WTC11 (cell line): ENCODE measurements at places on chromosomes 5 and 9. TPM values are rescaled to one million over a fixed set of nuclear protein-coding genes. Genes with fewer than 3 reads are reported as not detected.
A peak's percentile ranks its signal among the peaks of the same experiment; 100 is the strongest.

DAP gene
- total RNA-seq, result 46.7 to 47.7 TPM (median 47.5 TPM) in 3 replicates

STING1 gene
- 0.37 to 1.6 TPM (median 0.64 TPM) in 3 replicates for total RNA-seq

MYO10 gene
- total RNA-seq, result 89.8 to 90.8 TPM (median 90.7 TPM) in 3 replicates

NSG2 gene
- total RNA-seq, result 0.14 TPM in 1 of 3 replicates, not detected in the others

PSAT1 gene
- total RNA-seq, result 169 to 240 TPM (median 173 TPM) in 3 replicates

WNT8A gene
- total RNA-seq, result 0.16 TPM in 1 of 3 replicates, not detected in the others

- no peak for DNase-seq
These were observed 58.4 kb downstream of the SLC1A3 start for GRCh38 chr5:36664766-36665165.

DNA sequence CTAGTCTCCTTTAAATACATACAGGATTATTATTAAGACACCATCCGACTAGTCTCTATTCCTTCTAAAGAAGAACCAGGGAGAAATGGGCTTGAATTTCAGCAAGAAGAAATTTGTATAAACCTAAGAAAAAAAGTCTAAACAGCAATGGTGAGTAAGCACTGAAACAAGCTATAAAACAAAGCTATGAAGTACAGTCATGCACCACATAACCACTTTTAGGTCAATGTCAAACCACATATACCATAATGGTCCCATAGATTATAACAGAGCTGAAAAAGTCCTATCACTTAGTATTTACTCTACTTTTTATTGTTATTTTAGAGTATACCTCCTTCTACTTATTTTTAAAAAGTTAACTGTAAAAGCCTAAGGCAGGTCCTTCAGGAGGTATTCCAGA, 102.0 kb upstream of the NFIB start:
- no peak for DNase-seq

- DNase-seq, result no peak
These were observed 204.5 kb downstream of the MCTP1 start for GRCh38 chr5:95080441-95080840.

GRCh38 chr5:168263121-168263520, 28.3 kb upstream of the WWC1 start:
- no peak for DNase-seq

- peak; percentile 82 for DNase-seq
These were observed 368.4 kb upstream of the CCNH start for GRCh38 chr5:87780831-87781760.

GRCh38 chr9:126347911-126348760, 21.5 kb downstream of the MVB12B start:
- no peak for DNase-seq

DNA sequence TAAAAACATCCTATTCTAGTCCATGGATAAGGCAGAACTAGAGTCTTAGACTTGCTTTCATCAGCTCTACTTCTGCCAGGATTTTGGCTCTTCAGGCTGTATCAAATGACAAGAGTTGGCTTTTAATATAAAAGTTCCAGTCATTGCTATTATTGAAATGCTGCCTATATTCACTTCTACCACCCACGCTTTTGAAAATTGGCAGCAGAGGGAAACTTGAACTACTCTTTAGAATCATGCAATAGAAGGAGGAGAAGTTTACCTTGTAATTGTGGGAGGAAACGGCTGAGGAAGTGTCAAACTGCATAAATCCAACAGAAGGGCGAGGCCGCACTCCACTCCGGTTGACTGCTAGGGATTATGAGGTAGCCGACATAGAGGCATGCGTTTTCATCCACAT, 122.6 kb upstream of the BASP1 start:
- DNase-seq, result no peak

DNA sequence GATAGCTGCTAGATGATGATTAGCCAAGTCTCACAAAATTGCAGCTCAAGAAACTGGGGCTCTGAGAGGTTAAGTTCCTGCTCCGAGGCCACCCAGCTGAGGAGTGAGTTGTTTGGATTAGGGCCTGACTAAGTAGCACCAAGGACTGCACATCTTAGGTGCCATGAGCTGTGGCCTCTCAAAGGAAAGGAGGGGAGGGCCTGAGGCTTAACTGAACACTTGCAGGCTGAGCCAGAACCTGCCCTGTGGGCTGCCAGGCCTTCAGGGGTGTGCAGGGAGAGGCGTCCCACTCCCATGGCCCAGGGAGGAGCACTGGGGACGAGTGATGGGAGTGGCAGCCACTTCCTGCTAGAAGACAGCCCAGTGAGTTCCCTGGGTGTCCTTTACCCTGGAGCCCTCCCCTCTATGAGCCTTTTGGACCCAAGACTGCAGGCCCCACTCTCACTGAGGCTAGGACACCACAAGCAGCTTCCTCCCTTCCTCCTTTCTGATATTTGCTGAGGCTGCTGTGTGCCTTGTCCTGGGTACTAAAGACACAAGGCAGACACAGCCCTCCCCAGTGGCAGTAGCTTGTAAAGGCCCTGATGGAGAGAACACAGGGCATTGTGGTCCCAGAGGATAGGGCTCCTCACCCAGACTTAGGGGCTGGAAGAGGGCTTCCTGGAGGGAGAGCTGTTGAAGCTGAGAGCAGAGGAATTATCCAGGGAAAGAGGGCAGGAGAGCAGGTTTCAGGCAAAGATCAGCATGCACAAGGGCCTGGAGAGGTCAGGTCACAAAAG, 22.1 kb downstream of the LMX1B start:
- no peak for DNase-seq

DNA sequence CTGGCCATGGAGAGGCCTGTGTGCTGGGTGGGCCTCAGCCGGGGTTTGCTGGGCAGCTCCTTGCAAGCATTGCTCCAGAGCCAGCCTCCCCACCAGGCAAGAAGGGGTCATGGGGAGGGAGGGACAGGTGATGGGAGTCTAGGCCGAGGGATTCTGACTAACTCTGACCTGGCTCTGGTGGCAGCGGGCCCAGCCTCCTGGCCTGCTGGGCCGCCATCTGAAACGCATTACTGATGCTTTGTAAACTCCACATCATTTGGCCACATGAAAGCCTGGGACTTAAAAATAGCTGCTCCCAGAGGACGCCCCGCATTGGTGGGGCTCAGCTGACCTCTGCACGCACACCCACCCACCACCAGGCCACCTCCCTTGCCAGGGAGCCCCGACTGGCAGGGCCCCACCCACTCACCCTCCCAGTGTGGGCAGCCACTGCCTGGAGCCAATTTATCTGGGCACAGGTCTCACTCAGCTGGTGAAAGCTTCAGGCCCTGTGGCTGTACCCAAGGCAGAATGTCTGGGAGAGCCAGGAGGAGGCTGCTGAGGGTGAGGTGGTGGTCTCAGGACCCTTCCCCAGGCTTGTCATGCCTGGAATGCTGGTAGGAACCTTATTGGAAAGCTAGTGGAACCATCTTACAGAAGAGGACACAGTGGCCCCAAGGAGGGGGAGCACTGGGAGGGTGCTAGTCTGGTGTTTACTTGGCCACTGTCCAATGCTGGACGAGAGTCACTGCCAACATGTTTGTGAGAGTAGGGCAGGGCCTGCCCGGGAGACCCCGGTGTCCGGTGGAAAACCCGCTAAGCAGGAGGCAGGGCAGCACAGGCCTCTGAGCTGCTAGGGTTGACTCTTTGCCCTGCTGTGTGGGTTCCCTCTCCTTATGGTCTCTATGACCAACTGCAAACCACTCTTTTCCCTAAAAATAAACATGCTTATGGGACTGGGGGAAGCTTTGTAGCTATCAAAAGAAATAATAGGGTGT, 10.8 kb downstream of the TCF7 start:
- DNase-seq, result no peak

- DNase-seq, result peak; percentile 50
These were observed 55.6 kb downstream of the ARHGEF37 start for GRCh38 chr5:149636861-149637246.

DNA sequence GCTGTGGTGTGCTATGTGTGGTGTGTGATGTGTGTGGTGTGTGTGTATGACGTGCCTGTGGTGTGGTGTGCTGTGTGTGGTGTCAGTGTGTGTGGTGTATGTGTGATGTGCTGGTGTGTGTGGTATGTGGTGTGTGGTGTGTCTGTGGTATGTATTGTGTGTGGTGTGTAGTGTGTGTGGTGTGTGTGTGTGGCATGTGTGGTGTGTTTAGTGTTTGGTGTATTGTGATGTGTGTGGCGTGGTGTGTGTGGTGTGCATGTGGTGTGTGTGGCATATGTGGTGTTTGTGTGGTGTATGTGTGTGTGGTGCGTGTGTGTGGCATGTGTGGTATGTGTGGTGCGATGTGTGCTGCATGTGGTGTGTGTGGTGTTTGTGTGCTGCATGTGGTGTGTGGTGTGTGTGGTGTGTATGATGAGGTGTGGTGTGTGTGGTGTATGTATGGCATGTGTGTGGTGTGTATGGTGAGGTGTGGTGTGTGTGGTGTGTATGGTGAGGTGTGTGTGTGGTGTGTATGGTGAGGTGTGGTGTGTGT, 18.3 kb upstream of the RNU6ATAC start:
- no peak for DNase-seq

GRCh38 chr5:100043475-100043874, 491.7 kb upstream of the FAM174A start:
- no peak for DNase-seq
